ENCODE measurements at places on chromosomes 6 and 20. TPM values are rescaled to one million over a fixed set of nuclear protein-coding genes. Genes with fewer than 3 reads are reported as not detected.

TRIM31 gene
- not detected for total RNA-seq

RALGAPB gene
- total RNA-seq = 33.1 TPM

CAPN11 gene
- total RNA-seq = 1.2 TPM

MACROD2 gene
- total RNA-seq = 1.2 TPM

WRNIP1 gene
- 69.1 TPM for total RNA-seq
